ENCODE measurements at places on chromosomes 2 and 18.

DNA sequence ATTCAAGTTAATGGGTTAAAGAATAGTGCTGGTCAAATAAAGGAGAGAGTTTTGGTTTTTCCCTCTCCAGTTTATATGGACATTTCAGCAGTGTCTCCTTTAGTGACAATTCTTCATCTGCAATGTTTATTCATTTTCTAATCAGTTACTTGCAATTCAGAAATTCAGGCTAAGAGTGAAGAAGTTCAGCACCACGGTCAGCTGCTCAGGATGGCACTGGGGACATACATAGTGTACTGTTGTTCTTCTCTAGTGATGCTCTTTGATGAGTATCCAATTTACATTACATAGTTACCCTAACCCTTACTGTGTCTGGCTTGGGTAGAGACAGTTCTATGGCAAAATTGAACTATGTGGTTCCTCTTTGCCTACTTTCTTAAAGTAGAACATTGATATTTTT lies 412.7 kb downstream of the CNTNAP5 start:
- DNase-seq, result no peak

GRCh38 chr2:232540441-232541041 lies 1.0 kb downstream of the CHRNG start:
- no peak for DNase-seq

- DNase-seq, result no peak
Measured at GRCh38 chr2:160144280-160144990, 55.6 kb downstream of the ITGB6 start.

GRCh38 chr2:136783856-136784255 lies 18.5 kb downstream of the THSD7B start:
- DNase-seq, result no peak

- no peak for DNase-seq
Measured at GRCh38 chr2:16151281-16151570, 210.9 kb downstream of the MYCN start.

- no peak for DNase-seq
Measured at GRCh38 chr18:70319187-70319586, 30.3 kb downstream of the SOCS6 start.

DNA sequence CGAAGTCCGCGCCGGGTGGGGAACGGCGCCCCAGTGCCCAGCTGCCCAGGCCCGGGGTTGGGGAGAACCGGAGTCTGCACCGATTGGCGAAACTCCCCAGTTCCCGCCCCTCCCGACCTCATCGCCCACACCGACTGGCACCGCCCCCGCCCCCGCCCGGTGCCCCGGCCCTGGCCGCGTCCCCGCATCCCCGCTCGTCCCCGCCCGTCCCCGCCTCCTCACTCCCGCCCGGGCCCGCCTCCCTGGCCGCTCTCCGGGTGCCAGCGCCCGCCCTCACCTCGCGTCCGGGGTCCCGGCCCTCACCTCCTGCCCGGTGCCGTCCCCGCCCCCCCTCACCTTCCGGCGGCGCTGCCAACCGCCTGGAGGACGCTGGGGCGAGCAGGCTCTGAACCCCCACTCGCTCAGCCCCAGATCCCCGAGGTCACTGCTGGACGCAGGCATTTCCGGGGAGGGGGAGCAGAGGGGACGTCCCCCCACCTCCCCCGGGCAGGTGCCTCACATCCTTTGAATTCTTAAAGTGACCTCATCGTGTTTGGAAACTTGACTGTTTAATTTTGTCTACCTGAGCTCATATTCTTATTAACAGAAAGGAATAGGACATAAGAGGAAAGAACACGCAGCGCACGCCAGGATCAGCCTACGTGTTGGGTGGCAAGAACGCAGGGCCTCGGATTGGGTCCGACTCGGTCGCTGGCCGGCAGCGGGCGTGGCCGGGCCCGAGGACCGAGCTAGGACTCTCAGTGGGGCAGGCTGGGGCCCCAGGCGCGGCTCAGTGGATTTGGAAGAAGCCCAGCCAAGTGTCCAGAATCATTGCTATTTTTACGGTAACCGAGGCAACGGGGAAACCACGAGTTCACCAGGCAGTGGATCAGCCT lies at the start of gene FAM110C:
Gene FAM110C, minus strand, starts transcription at position 35 of the 875 bp plus-strand sequence. CDS start 120 bp downstream, outside the sequence.
- no peak for DNase-seq

DNA sequence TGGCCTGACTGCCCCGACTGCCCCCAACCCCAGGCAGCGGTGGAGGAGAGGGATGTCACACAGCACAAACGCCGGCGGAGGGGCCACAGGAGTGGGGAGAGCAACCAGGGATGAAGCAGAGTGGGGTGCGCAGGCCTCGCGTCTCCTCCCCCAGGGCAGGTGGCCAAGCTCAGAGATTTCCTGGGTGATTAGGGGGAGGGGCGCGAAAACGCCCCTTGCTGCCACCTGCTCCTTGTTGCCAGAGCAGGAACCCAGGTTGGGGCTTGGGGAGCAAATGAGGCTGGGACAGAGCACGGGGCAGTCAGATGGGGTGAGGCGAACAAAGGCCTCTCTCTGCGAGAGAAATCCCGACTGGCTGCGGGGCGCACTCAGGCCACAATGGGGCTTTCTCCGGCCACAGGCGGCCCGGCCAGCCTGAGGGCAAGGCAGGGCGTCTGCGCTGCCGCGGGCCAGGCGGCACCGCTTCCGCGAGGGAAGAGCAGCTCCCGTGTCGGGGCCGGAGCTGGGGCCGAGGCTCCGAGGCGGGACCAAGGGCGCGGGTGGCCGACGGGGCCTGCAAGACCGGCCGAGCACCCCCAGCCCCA lies 11.5 kb downstream of the TEX44 start:
- DNase-seq, result no peak

GRCh38 chr2:47091118-47091517 lies 64.0 kb downstream of the STPG4 start:
- no peak for DNase-seq

GRCh38 chr2:25268139-25268538 lies 73.6 kb downstream of the DNMT3A start:
- DNase-seq, result no peak

GRCh38 chr18:78632111-78632541 lies 347.5 kb upstream of the SALL3 start:
- DNase-seq, result no peak

- DNase-seq, result no peak
Measured at GRCh38 chr2:139518321-139518720, 738.1 kb upstream of the NXPH2 start.

DNA sequence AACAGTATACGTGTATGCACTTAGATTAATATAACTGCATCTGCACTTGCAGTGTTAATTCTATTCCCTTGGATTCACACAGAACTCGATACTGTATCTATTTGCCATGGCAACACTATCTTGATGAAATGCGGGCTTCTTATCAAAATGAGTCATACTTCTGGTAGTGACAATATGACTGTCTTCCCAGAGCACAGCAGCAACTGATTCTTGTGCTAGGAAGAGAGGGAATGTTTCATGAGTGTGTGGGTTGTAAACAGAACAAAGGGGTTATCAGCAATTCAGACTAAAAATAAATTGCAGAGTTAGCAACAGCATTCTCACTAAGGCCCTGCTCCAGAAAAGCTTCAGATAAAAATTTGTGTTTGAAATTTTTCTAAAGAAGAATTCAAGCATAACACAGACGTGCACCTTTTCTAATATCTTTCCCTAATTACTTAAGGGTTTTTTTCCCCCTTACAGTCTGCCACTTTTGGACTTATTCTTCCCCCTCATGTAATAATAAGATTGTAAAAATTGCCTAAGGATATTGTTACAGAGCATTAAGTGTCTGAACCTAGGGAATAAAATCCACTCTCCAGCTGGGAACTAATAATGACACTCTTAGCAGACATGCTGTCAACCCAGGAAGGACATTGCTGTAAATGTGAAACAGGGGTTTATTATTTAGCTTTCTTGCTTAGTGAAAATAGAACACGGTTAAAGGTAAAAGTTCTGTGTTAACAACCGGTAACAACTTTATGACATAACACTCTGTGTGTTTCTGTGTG lies 99.9 kb upstream of the SLC38A11 start:
- DNase-seq, result no peak

DNA sequence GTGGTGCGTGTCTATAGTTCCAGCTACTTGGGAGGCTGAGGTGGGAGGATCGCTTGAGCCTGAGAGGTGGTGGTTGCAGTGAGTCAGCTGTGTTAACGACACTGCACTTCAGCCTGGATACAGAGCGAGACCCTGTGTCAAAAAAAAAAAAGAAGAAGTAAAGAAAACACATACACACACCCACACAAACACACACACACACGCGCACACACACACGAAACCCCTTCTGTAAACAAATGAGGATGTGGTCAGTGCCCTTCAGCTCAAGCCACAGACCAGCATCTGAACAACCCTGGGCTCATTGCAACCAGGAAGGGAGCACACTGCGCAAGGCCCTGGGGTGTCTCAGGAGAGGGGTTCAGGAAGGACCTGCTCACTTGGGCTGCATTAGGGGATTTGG lies 47.9 kb upstream of the KCNF1 start:
- DNase-seq, result no peak

DNA sequence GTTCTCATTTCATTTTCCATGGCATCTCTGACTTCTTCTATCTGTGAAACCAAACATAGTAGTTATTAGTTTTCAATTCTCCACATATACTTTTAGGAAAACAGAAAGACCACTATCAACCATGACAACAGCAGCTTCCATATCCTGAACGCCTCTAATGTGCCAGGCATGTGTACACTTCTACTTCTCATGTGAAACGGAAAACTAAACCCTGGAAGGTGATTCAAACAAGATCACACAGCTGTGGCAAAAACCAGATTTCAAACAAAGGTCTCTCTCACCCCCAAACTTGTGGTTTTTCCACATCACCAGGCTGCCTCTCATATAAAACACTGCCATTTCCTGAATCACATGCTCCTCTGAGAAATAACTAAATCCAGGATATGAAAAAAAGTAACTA lies 41.8 kb downstream of the PTCD3 start:
- no peak for DNase-seq

DNA sequence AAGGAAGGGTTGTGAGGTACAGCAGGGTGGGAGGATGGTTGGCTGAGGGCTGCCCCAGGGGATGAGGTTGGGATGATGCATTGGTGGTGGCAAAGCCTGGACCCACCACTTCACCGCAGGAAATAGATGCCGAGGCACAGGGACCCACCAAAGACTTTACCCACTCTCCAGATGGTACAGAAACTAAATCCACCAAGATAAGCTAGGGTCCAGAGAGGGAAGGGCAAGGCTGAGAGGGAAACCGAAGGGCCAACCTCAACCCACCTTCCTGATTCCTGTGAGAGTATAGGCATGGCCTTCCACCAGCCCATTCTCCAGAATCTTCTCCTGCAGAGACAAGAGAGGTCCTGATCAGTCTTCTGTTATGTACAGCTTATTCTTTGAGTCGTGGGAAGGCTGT lies 18.1 kb downstream of the CAPN14 start:
- DNase-seq, result no peak

GRCh38 chr18:55384551-55385275 lies 203.3 kb downstream of the TCF4 start:
- no peak for DNase-seq

- no peak for DNase-seq
Measured at GRCh38 chr18:66616523-66616983, 12.7 kb upstream of the CDH19 start.

GRCh38 chr2:206993396-206993911 lies 54.1 kb downstream of the CPO start:
- DNase-seq, result no peak

DNA sequence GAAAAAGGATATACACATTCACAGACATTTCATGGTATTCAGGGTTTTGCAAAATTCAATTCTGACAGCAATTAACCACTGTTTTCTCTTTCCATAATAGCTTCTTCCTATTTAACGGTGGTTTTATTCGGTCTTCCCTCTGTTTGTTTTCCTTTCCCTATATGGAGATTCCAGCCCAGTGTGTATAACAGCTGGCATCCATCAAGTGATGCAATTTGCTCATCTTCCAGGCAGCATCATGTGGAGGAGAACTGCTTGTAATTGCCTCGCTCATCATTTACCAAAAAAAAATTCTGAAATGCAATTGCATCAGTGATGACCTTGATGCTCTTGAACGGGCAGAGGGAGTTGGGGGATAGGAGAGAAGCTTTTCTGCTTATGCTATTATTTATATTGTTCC lies 165.9 kb upstream of the PGAP1 start:
- peak; percentile 66 for DNase-seq

GRCh38 chr2:42762823-42763804 lies 821 bp downstream of the OXER1 start:
- DNase-seq, result no peak

GRCh38 chr2:168583710-168584521 lies 127.8 kb downstream of the CERS6 start:
- DNase-seq, result no peak

DNA sequence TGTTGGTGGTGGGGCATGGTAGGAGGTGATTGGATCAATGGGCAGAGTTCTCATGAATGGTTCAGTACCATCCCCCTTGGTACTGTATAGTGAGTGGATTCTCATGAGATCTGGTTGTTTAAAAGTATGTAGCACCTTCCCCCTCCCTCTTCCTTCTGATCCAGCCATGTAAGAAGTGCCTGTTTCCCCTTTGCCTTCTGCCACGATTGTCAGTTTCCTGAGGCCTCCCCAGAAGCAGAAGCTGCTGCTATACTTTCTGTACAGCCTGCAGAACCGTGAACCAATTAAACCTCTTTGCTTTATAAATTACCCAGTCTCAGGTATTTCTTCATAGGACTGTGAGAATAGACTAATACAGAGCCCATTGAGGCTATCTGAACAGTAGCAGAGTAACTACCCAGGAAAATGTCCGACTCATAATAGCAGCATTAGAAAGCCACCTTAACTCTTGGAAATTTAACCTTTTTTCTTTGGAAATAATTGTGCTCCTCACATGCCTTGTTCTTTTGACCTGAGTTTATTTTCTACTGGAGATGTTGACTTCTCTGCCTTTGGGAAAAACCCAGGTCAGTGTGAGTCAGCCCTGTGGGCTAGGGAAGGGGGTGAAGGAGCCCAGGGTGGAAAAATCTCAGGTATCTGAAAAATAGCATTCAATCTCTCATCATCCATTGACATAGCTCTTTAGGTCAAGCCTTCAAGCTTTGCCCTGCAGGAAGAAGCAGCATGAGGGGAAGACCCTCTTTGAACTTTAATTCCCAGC lies 18.1 kb downstream of the CYP1B1 start:
- DNase-seq, result no peak

DNA sequence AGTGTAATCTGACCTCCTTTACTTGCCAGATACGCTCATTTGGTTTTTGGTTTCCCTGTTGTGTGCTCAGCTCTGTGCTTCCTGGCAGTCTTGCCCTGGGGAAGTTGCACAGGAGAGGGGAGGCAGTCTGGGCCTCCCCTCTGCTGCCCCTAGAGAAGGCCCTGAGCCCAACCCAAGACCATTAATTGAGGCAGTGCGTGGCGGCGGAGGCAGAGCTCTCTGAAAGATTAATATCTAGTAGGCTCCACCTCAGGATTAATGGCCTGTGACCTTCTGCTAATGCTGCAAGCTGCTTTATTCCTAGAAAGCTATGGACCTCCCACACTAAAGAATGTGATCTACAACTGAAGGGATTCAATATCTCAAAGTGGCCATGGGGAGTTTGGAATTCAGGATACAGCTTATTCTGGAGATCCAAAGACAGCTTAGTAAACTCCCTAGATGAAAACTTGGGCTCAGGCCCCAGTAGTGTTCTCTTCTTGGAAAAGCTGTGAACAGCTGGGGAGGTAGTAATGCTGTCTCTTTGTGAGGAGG lies 41.4 kb upstream of the MAPRE2 start:
- DNase-seq, result peak; percentile 82

- DNase-seq, result no peak
Measured at GRCh38 chr18:6279308-6279707, 135.4 kb downstream of the L3MBTL4 start.
